ENCODE measurements at places on chromosomes 12 and 14.
A peak's percentile ranks its signal among the peaks of the same experiment; 100 is the strongest.

DNA sequence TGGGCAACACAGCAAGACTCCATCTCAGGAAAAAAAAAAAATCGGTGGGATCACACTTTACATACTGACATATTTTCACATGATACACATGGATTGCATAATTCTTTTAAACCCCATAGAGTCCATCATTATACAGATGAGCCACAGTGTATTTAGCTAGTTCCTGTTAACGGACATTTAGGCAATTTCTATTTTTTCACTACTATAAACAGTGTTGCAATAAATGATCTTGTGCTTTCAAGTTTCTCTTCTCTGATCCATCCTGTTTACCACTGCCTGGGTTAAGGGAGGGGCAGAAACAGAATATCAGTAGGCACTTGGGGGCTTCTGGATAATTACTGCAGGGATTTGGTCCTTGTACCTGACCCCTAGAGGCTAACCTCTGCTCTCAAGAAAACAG lies 43.4 kb upstream of the SPTLC2 start:
- DNase-seq: no peak

GRCh38 chr12:65892841-65893251 lies 68.6 kb downstream of the HMGA2 start:
- no peak for DNase-seq

DNA sequence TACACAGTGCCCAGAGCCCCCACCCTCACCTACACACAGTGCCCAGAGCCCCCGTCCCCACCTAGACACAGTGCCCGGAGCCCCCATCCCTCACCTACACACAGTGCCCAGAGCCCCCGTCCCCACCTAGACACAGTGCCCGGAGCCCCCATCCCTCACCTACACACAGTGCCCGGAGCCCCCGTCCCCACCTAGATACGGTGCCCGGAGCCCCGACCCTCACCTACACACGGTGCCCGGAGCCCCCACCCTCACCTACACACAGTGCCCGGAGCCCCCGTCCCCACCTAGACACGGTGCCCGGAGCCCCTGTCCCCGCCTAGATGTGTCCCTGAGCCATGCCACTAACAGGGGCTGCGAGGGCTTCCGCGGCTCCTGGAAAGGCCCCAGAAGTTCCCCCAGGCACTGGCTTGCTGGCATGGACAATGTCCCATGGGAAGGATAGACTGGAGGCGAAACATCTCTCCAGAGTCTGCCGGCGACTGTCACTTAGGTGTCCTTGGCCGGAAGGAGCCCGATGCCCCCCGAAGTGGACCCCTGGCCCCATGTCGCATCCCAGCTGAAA lies 146.0 kb downstream of the PIWIL1 start:
- DNase-seq: no peak

- no peak for DNase-seq
These were observed 20.0 kb downstream of the PROX2 start for GRCh38 chr14:74855945-74856344.

DNA sequence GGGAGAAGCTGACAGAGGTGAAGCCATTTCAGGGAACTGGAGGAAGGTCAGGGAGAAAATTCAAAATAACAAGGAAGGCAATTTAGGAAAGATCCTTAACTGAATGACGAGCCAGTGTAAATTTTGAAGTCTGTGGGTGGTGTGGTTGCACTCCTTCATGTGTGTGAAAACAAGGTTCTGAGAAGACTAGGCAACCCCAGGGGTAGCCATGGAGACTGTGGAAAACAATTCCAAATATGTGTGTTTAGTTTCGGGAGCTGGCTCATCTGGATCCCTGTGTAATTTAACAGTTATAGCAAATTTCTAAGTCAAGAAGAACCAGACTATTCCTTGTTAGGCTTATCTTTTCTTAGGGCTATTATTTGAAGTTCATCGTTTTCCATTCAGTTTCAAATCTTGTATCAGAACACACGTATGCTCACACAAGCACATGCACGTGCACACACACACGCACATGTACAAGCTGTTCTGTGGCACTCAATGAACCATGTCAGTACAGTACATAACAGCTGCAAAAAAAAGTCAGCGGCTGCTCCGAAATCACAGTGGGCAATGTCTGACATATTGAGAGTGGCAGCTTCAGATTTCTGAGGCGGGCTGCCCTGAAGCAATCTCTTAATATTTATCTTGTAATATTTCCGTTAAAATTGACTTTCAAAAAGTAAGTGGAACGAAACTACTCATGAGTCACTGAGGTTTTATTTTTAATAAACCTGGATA lies 411.2 kb downstream of the AEBP2 start:
- DNase-seq: peak; percentile 45

DNA sequence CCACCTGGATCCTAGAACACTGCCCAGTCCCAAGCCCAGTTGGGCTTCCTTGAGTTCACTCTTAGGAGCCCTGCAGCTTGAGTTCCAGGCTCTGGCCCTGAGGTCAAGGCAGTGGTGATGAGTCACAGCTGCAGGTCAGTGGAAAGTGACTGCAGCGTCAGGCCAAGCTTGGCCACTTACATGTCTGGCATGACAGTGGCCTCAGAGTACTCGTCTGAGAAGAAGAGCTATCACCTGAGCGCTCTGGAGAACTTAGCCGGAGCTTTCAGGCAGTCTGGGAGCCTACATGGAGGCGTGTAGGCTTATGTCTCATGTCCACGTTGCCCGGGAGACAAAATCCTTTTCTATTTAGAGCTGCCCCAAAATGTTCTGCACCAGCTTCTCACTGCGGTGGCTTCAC lies 75.6 kb downstream of the ARL6IP4 start:
- no peak for DNase-seq

GRCh38 chr12:131213896-131214442 lies 260.3 kb downstream of the ADGRD1 start:
- no peak for DNase-seq

GRCh38 chr12:130783110-130783715 lies 55.8 kb downstream of the STX2 start:
- DNase-seq: no peak

GRCh38 chr14:106069804-106070625 lies 543.6 kb downstream of the TMEM121 start:
- no peak for DNase-seq

GRCh38 chr12:30977537-30978349 lies 51.2 kb downstream of the TSPAN11 start:
- DNase-seq: no peak

DNA sequence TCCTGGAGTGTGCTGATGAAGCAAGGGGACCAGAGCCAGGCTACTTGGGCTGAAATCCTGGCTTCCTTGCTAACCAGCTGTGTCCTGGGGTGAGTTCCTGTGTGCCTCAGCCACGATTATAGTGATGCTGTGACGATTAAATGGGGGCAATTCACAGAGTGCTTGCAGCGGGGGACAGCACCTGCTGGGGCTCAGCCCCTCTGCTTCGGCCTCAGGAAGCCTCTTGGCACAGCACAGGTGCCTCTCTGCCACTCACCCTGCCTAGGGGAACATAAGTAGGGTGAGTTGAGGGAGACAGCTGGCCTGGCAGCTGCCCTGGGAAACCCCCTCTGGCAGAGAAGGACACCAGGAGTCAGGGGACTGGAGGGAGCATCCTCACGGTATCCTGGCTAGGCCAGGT lies 9.4 kb downstream of the KRT80 start:
- no peak for DNase-seq

GRCh38 chr12:92608151-92609091 lies 94.4 kb upstream of the PLEKHG7 start:
- no peak for DNase-seq

DNA sequence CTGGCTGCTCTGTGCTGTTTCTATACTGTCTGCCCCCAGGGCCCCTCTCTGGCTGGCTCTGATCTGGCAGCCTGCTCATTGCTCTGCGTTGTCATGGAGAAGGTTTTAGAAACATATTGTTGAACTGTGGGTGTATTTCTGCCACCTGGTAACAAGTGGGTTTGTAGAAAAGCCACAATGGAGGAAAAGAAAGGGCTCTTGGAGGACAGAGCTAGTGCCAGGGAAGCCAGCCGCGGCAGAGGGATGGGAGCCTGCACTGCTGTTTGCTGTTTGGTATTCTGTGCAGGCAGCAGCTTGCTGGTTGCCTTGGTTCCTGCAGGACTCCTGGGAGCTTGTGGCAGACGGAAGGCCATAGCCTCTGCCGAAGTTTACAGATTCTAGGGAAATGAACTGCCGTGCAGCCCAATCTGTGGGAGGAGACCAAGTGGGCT lies 15.1 kb downstream of the CCDC177 start:
- no peak for DNase-seq

DNA sequence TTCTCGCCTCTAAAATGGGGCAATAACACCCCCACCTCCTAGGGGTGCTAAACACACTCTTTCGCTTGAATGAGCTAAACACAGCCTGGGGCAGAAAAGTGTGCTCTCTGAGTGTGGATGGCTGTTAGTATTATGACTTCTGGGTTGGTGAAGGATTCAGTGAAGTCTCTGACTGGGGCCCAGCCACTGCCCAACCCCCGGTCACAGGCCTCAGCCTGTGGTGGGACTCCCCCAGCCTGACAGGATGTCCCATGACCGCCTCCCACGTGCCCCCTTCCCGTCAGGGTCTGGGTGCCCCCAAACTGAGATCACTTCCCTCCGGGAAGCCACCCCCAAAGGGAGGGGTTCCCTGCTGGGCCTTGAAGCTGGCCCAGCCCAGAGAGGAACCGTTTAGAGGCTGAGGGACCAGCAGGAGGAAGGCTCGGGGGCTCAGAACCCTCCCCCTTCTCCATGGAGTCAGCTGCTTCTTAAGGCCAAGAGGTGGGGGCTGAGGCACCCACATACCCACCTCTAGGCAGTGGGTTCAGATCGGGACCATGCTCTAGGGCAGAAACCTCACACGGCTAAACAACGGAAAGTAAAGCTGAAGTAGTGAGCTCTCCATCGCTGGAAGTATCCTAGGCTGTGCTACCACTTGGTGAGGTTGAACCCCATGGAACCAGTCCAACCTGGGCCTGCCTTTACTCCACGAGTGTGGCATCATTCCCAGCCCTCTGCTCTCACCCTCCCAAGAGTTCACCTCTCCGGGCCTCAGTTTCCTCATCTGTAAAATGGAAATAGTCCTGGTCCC lies 13.8 kb downstream of the DTX1 start:
- no peak for DNase-seq

- DNase-seq: no peak
These were observed 8.1 kb upstream of the LHX5 start for GRCh38 chr12:113479590-113480335.

GRCh38 chr14:72165229-72165698 lies 233.0 kb downstream of the RGS6 start:
- no peak for DNase-seq

GRCh38 chr14:55589171-55589570 lies 9.2 kb downstream of the KTN1 start:
- no peak for DNase-seq

DNA sequence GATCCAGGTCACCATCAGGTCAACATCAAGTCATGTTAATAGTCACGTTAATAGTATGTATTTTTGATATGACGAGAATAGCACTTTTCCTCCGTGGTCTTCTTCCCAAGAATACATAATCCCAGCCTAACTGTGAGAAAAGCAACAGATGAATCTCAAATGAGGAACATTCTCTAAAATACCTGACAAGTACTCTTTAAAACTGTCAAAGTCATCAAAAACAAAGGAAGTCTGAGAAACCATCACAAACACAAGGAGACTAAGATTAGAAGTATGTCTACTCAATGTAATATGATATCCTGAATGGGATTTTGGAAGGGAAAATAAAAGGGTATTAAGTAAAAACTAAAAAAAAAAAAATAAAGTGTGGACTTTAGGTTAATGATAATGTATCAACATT lies 36.8 kb upstream of the GLIPR1 start:
- DNase-seq: no peak

DNA sequence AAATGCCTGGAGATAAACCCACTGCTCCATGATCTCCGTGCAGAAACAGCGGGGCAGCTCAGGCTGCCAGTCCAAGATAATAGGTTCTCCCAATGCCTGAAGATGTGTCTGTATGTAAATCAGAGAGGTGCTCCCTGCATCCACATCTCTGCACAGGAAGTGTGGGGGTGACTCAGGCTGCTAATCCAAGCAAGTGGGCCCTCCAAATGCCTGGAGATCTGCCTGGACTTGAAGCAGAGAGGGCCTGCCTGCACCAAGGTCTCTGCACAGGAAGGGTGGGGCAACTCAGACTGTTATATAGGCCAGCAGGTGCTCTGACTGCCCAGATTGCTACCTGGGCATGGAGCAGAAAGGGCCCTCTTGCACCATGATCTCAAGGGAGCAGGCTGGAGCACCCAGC lies 504.7 kb downstream of the LRFN5 start:
- no peak for DNase-seq

GRCh38 chr12:11885261-11886038 lies 185.3 kb upstream of the BCL2L14 start:
- no peak for DNase-seq

- DNase-seq: no peak
These were observed 228.0 kb downstream of the NRXN3 start for GRCh38 chr14:78398216-78398615.

DNA sequence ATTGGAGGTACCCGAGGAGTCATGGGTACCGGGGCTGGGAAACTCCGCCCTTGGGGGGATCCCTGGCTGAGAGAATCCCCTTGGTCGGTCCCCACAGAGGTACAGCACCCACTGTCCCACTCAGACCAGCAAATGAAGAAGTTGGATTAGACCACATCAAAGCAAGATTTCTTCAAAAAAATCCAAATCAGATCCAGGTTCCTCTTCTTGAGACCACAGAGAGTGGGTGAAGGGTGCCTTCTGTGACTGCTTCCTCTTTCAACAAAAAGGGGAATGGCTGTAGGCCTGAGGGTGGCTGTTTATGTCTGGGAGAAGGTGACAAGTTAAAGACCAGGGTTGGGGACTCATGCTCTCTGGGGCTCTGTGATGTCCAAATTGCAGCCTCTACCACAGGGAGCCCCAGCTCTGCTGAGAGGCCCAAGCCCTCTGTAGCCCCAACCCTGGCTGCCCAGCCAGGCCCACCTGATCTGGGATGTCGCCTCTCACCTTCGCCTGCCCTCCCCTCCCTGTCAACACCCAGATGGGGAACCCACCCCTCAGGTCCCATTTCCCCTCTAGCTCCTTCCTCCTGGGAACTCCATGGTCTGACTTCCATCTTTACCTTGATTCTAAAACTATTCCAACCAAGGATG lies 50.9 kb downstream of the ZFP36L1 start:
- DNase-seq: no peak

DNA sequence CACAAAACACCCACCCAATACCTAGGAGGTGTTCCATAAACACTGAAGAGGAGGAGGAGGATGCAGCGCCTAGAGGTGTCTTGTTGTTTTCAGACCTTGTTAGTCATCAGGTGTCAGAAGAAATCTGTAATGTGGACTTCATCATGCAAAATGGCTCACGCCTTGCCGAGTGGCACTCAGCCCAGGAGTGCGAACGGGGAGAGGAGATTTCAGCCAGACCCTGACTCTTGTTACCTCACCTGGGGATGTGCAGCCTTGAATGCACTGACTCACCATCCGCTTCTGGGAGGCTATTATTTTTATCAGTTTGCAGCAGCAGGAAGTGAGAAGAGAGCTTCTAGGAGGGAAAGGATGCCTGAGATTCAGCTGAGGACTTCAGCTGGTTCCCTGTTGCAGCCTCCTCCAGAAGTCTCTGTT lies 48.2 kb upstream of the PLXNC1 start:
- no peak for DNase-seq

GRCh38 chr12:65867394-65867793 lies 43.1 kb downstream of the HMGA2 start:
- DNase-seq: peak; percentile 80

- DNase-seq: no peak
These were observed 20.3 kb downstream of the LRRC74A start for GRCh38 chr14:76846331-76847047.
